ENCODE measurements at places on chromosomes 1 and 21. TPM values are rescaled to one million over a fixed set of nuclear protein-coding genes. Genes with fewer than 3 reads are reported as not detected.

The AADACL4 gene
- total RNA-seq = not detected

The FALEC gene
- total RNA-seq = not detected

The KIF1B gene
- total RNA-seq = 15.8 TPM

The ZYG11A gene
- 0.26 TPM for total RNA-seq

The TMEM51 gene
- total RNA-seq = not detected

The CDC7 gene
- total RNA-seq = 23.1 TPM

The MYOM3 gene
- not detected for total RNA-seq

The TMEM52 gene
- total RNA-seq = 0.99 TPM

The UBIAD1 gene
- total RNA-seq = 30.5 TPM

The CD1D gene
- total RNA-seq = not detected

The CRP gene
- not detected for total RNA-seq

The SELP gene
- total RNA-seq = 0.13 TPM

The CD101 gene
- total RNA-seq = 1.0 TPM

The CFHR4 gene
- not detected for total RNA-seq

The RHOU gene
- total RNA-seq = 0.49 TPM

The C1orf94 gene
- total RNA-seq = not detected

The KCNE2 gene
- total RNA-seq = not detected

The RAB25 gene
- not detected for total RNA-seq

The RAB7B gene
- total RNA-seq = not detected

The DMRTA2 gene
- not detected for total RNA-seq

The CAMK2N1 gene
- total RNA-seq = 1.9 TPM

The KIAA1614 gene
- 0.17 TPM for total RNA-seq

The GPA33 gene
- total RNA-seq = 0.08 TPM

The CLEC20A gene
- not detected for total RNA-seq

The CYP4B1 gene
- not detected for total RNA-seq

The NGF gene
- total RNA-seq = not detected

The PTGFRN gene
- total RNA-seq = 38.0 TPM

Data from activated T-helper 1 cell treated with anti-CD3 and anti-CD28 coated beads, Interleukin-12 subunit alpha, Interleukin-12 subunit beta, Interleukin-2, Interleukin-4 antibody, amounts not matched to agents 30 ng/mL and 10 ng/mL and 1 ng/mL, durations not matched to agents 14 hours and 24 hours and 36 hours (primary cell).